CD4-positive, alpha-beta T cell treated with Interleukin-15 for 4 hours (primary cell): ENCODE measurements at places on chromosomes 12 and 14.
A peak's percentile ranks its signal among the peaks of the same experiment; 100 is the strongest.

DNA sequence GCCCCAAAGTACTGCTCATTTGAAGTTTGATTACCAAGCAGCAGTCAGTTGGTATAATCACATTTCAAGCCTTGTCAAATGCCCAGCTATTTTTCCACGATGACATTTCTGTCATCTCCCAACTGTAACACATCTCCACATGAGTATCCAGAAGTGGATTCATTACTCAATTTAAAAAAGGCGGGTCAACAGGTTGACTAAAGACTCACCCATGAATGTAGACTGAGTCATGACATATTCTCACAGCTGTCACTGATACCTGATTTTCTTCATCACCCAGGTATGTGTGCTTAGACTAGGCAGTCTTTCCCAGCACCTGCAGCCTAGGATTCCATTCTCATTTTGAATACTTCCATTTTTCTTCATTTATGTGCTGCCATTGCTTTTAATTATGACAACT lies 75.1 kb upstream of the DBX2 start:
- DNase-seq: no peak

- DNase-seq: no peak
These were observed 663.8 kb upstream of the FOXG1 start for GRCh38 chr14:28102814-28103213.

DNA sequence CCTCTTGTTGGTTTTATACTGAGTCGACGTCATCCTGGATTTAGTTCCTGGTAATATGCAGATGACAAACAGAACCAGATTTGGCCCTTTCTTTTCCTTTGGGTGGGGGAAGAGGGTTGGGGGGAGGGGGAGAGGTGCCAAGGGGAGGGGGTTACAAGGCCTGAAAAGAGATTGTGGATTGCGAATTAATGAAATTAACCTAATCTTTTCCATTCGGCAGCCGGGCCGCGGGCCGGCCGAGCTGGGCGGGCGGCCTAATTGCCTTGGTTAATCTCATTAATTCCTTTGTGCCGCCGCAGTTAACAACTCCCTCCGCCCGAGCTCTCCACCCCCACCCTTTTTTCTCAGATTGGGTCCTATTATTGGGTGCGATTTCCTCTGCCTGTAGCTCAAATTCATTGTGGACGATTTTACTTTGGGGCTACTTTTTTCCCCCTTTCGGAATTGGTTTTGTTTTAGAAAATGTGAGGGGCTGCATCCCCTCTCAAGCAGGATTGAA lies 387 bp upstream of the GSC start:
- DNase-seq: no peak

GRCh38 chr12:57491393-57492280 lies 3.8 kb downstream of the MARS1 start:
- DNase-seq: no peak

- DNase-seq: no peak
These were observed 130.2 kb downstream of the RBM19 start for GRCh38 chr12:113835896-113836295.

DNA sequence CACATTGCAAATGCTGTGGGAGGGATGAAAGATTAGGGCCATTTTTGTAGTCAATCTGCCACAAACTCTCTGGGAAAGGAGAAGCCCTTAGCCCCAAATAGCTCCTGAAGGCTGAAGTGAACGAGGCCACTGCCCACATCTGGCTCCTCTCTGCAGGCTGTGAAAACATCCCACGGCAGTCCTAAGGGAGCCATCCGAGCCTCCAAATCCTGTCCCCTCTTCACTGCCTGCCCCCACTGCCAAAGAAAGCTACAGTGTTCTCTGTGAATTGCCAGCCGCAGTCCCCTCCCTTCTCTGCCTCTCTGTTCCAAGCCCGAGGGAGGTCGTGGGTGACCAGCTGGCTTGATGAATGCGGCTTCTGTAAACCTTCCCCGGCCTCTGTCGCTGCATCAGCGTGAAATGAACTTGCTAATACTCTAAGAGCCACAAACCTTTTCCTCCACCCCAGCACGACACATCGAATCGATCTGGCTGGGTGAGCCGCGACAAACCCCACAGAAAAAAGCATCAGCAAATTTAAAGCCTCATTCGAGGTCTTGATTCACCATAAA lies 180.7 kb upstream of the NRXN3 start:
- DNase-seq: no peak

- peak; percentile 59 for DNase-seq
These were observed 429.1 kb downstream of the RAD51B start for GRCh38 chr14:68248481-68249255.

GRCh38 chr12:14836336-14837210 lies 6.8 kb downstream of the ART4 start:
- DNase-seq: no peak

- DNase-seq: no peak
These were observed 5.4 kb downstream of the ANKRD13A start for GRCh38 chr12:110004598-110004997.

- no peak for DNase-seq
These were observed 26.1 kb upstream of the FOXN3 start for GRCh38 chr14:89443042-89443629.

GRCh38 chr12:12088147-12088546 lies 17.4 kb downstream of the BCL2L14 start:
- no peak for DNase-seq

DNA sequence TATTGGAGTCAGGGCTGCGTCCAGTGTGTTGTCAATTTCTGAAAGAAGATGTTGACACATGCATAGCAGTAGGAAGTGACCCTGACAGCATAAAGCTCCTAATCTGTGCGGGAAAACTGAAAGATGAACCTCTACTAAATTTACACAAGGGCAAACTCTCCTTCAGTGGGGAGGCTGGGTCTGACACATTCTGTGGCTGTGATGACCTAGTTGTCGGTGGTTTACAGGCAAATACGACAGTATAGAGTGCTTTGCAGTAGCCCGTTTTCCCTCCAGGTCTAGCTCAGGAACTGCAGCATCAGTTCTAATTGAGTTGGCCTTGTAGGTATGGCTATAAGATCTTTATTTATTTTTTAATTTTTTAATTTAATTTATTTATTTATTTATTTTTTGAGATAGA lies 14.8 kb upstream of the GABARAPL1 start:
- DNase-seq: no peak

DNA sequence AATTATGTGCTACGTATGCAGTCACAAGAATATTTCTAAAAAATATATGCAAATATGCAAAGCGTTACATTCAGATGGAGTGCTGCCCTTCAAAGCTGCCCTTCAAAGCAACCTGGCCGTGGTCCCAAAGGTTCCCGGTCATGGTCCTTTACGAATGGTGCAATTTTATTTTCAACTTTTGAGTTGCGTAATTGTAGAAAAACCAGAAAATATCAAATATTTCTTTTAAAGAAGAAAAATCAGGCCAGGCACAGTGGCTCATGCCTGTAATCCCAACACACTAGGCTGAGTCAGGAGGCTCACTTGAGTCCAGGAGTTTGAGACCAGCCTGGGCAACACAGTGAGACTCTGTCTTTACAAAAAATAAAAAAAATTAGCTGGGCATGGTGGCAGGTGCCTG lies 21.4 kb downstream of the CLSTN3 start:
- DNase-seq: no peak

DNA sequence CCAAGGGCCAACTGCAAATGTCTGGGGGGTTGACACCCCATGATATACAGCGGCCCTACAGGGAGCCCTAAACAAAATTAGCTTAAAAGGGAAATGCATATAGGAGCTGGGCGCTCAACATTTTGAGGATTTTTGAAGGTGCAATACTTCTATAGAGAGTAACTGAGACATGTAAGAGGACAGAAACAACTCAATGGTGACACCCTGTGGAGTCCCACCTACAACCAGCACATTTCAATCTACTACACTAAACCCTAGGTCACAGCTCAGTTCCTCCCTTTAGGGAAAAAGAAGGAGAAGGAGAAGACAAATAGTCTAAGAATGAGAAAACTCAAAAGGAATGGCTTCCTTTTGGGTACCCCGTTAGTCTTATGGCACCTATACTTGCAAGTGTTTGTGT lies 1010.5 kb upstream of the NOVA1 start:
- no peak for DNase-seq

GRCh38 chr12:98470469-98471082 lies 44.8 kb upstream of the TMPO start:
- no peak for DNase-seq

DNA sequence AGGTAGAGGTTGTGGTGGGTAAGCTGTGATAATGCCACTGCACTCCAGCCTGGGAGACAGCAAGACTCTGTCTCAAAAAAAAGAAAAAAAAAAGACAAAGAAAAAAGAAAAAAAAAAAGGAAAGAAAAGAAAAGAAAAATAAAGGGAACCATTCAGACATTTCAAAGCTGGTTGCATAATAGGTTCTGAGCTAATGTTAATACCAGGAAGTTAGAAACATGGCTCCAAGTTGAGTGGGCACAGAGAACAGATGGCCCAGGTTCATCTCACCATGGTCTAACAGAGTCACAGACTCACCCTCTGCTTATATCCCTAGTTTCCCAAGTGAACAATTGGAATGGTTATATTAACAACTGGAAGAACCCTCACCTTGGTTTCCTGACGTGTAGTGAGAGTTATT lies 17.4 kb upstream of the ZDHHC17 start:
- DNase-seq: no peak

DNA sequence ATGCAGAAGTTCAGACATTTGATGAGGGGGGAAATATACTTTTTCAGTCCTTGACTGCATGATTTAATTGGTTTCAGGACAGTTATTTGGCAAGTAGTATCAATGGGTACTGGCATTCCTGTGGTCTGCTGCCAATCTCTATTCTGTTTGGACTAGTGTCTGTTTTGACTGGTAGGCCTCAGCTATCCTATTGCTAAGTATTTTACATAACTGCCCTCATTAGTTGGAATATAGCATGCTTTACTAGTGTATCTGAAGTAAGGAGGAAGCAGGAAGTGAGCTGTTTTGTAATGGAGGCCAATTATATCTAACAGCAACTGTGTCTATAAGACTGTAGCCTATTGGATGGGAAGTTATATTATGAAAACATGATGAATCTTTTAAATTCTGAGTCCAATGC lies 104.3 kb downstream of the FLRT2 start:
- DNase-seq: no peak

DNA sequence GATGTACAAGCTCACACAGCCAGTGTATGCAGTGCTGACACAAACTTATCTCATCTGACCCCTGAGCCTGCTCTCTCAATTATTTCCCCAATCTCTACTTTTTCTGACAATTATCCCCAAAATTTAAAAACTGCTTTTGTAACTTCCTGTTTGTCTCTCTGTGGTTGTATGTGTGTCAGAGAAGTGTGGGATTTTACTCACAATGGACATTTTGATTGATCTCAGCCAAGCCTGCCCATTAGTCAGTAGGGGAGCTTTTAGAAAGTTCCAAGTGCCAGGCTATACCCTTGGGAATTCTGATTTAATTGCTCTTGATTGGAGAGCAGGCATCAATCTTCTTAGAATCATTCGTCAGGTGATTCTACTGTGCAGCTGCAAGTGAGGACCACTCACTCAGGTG lies 64.9 kb upstream of the LMNTD1 start:
- DNase-seq: no peak

DNA sequence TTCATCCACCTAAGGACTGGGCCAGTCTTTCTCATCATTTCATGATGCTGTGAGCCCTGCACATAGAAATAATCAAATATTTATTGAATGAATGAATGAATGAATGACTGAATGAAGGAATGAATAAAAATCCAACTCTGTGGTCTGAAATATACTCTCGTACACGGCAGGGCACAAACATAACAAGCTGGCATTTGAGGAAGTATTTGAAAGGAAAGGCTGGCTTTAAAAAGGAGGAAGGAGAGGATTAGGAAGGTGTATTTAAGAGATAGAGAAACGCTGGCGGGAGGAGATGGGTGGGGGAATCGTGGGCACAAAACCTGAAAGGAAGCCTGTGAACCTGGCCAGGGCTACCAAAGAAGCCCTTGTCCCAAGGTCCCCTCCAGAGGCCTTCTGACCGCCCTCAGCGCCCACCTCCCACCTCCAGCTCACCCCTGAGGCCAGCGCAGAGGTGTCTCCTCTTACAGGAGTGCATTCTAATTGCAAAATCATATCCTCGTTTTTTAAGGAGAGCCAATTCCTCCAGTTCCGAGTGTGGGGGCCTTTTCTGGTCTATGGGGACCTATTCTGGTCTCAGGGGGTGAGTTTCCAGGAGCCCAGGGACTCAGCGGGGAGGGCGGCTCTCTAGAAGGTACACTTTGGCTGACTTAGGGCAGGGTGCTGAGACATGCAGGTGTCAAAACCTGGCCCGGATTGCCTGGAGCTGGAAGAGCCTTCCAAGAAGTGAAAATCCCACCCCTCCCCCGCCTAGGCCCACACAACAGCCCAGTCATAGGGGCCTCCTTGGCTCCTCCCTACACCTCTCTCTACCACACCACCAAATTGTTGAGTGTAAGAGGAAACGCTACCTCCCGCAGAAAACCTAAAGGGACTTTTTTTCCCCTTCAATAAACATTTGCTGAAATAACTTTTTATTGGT lies 8.7 kb upstream of the JDP2 start:
- peak; percentile 17 for DNase-seq

DNA sequence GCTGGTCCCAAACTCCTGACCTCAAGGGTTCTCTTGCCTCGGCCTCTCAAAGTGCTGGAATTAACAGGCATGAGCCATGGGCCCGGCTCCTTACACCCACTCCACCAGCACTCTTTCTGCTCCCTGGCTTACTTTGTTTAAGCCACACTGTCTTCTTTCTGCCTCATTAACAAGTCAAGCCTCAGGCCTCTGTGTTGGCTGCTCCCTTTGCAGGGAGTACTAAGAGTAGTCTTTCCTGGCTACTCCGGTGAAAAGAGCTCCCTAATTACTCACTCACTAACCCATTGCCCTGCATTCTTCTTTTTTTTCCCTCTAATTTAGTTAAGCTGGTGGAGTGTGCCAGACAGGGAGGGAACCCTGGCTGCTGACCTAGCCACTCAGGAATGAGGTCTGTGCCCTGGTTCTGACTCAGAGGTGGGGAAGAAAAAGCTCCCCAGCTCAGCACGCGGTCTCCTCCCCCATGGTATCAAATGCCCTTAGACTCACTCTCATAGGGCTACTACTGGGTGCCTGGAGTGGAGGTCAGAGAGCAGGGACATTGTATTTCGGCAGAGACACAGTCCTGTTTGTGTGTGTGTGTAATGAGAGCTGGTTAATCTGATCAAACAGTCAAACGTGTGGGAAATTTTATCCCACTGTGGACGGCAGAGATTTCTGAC lies 19.8 kb downstream of the GALNT6 start:
- no peak for DNase-seq

DNA sequence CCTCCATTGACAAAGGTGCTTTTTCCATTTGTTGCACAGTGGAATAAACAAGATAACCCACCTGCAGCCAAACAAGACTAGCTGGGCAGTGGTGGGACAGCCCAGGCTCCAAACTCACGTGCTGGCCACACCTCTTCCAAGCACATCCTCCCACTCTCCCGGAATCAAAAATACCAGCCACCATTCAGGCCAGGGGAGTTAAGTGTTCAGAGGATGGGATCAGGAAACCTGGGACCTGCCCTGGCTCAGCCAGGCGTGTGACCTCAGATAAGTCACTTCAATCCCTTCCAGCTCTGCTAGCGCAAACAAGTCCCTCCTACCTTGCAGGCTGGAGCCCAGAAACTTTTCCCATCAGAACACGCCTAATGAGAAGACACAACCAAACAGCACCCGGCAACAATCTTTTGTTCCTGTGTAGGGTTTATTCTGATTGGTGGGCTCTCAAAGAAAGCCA lies 43.3 kb downstream of the ACTN1 start:
- no peak for DNase-seq

GRCh38 chr14:77559381-77559780 lies 57.1 kb downstream of the SPTLC2 start:
- DNase-seq: no peak

GRCh38 chr14:68282479-68283377 lies 463.1 kb downstream of the RAD51B start:
- peak; percentile 72 for DNase-seq
